ENCODE measurements at places on chromosomes 7 and 10. TPM values are rescaled to one million over a fixed set of nuclear protein-coding genes. Genes with fewer than 3 reads are reported as not detected.

The SCIN gene
- 0.33 TPM for total RNA-seq

The DNAJC30 gene
- 3.0 TPM for total RNA-seq

The HECW1 gene
- total RNA-seq, result not detected

The TUBAL3 gene
- total RNA-seq, result 1.3 TPM

The IGFBP1 gene
- total RNA-seq, result not detected

The EN2 gene
- not detected for total RNA-seq

The BAIAP2L1 gene
- 0.76 TPM for total RNA-seq

The CAPZA2 gene
- total RNA-seq, result 272 TPM

The UNCX gene
- not detected for total RNA-seq

The NKX1-2 gene
- not detected for total RNA-seq

The TBX20 gene
- total RNA-seq, result not detected

The OR13A1 gene
- not detected for total RNA-seq

The ZNF365 gene
- total RNA-seq, result under 0.01 TPM

The TSPAN14 gene
- 150 TPM for total RNA-seq

All from vein endothelial cell (primary cell).